Activated T-helper 1 cell treated with anti-CD3 and anti-CD28 coated beads, Interleukin-12 subunit alpha, Interleukin-12 subunit beta, Interleukin-2, Interleukin-4 antibody, amounts not matched to agents 30 ng/mL and 10 ng/mL and 1 ng/mL, durations not matched to agents 14 hours and 24 hours and 36 hours (primary cell): ENCODE measurements at places on chromosomes 12 and 14. TPM values are rescaled to one million over a fixed set of nuclear protein-coding genes. Genes with fewer than 3 reads are reported as not detected.

DNA sequence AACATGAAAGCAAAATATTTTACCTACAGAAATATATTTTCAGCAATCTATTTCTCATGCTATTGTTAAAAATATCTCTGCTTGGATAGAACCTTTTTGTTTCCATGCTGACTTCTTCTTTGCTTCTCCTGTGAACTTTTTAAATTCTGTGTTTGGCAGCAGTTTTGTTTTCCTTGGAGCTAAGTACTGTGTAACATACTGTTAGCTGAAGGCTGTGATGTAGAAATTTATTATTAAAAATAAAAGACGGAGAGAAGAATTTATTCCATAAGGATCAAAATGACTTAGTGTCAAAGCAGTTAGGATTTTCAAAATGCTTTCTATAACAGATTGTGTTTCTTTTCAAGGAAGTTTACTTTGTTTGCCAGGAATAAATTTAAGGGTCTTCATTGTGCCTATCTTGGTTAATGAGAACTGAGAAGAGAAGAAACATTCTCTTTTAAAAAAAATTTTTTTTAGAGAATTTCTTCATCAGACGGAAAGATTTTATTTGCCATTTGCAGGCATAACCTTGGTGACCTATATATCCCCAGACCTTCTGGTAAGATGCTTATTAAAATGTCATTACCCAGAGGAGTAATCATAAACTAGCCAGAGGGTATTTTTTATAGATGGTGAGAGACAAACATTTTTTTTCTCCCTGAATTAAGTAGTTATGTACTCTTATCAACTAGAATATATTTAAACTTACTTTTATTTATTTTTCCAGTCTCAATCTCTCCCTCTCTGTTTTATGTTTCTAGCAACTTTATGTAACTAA is 147.1 kb upstream of the SLCO1C1 start:
- H3K4me1 ChIP-seq = no peaks in the 10 kb centered on the region
- no peak overlapping the region for H3K27ac ChIP-seq
- no peak overlapping the region for H3K4me3 ChIP-seq
- no peaks in the 10 kb centered on the region for H3K36me3 ChIP-seq

DNA sequence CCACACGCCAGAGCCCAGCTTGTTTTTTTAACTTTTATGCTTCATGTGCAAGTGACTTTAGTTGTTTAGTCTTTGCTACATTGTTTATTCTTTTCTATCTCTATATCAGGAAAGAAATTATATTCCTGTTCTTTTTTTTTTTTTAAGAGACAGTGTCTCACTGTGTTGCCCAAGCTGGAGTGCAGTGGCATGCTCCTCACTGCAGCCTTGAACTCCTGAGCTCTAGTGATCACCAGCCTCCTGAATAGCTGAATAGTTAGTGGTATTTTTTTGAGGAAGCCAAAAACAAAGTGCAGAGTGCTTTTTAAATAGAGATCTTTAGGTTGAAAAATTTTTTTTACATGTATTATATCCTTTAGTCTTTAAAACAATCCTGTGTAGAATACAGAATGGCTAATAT is 58.2 kb downstream of the ETNK1 start:
- peaks cover 25% of the 10 kb centered on the region for H3K4me1 ChIP-seq
- H3K27ac ChIP-seq = no peak overlapping the region
- no peaks in the 10 kb centered on the region for H3K27me3 ChIP-seq
- peaks cover 35% of the 10 kb centered on the region for H3K36me3 ChIP-seq
- no peak for DNase-seq

- no peak for DNase-seq
- no peaks in the 10 kb centered on the region for H3K4me1 ChIP-seq
- H3K36me3 ChIP-seq = no peaks in the 10 kb centered on the region
- H3K27me3 ChIP-seq = no peaks in the 10 kb centered on the region
- no peak overlapping the region for H3K4me3 ChIP-seq
Observed at GRCh38 chr12:128077917-128078298, 189.1 kb upstream of the TMEM132C start.

NOP9 gene
- 49.3 and 52.6 TPM in 2 replicates for total RNA-seq

GRCh38 chr12:40215982-40216381 is 8.8 kb upstream of the LRRK2 start:
- no peak for DNase-seq
- H3K36me3 ChIP-seq = no peaks in the 10 kb centered on the region
- peaks cover 3% of the 10 kb centered on the region for H3K27me3 ChIP-seq
- no peak overlapping the region for H3K27ac ChIP-seq
- H3K4me1 ChIP-seq = no peaks in the 10 kb centered on the region

GRCh38 chr14:58138031-58138713 is 13.8 kb downstream of the ARMH4 start:
- H3K36me3 ChIP-seq = no peaks in the 10 kb centered on the region
- peaks cover 7% of the 10 kb centered on the region for H3K27me3 ChIP-seq
- H3K27ac ChIP-seq = no peak overlapping the region
- DNase-seq = no peak

DNA sequence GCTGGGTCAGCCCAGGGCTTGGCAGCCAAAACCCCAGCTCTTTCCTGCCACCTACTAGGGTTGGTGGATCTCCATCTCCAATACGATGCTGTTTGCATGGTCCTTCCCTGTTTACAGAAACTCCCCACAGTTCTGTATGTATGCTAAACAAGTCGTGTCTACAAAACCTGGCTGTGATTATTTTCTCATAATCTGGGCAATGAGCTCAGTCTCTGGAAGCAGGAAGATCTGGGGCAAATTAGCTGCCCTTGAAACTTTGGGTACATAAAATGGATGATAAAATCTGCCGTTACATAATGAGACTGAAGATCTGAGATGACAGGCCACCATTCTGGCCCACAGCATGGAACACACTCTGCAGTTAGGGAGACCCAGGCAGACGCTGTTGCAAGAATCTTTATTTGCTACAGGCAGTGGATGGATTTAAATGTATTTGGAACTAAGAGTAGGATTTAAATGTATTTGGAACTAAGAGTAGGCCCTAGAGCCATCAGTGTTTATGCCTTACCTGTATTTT is 31.7 kb downstream of the ACADS start:
- peaks cover 12% of the 10 kb centered on the region for H3K36me3 ChIP-seq
- no peak overlapping the region for H3K4me3 ChIP-seq
- no peaks in the 10 kb centered on the region for H3K27me3 ChIP-seq

DNA sequence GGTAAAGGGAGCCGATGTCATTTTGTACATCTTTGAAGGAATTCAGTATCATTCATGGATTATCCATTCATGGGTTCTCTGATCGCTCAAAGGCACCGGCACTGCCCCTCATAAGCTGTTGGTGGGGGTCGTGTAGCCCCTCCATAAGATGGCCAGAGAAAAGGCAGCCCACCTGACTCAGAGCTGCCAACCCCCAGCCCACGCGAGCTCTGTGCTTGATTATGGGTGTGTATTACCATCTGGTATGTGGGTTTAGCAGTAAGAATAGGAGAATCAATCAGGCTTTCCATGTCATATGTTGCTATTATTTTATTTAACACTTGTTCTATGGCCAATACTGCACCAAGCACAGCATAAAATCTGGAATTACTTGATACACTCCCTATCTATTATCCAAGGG is 32.1 kb upstream of the AMIGO2 start:
- no peak overlapping the region for H3K4me3 ChIP-seq
- no peak for DNase-seq

GRCh38 chr12:53176750-53177149 is 3.8 kb upstream of the ZNF740 start:
- peaks cover 29% of the 10 kb centered on the region for H3K4me1 ChIP-seq
- H3K36me3 ChIP-seq = peaks cover 5% of the 10 kb centered on the region
- no peak for DNase-seq

DNA sequence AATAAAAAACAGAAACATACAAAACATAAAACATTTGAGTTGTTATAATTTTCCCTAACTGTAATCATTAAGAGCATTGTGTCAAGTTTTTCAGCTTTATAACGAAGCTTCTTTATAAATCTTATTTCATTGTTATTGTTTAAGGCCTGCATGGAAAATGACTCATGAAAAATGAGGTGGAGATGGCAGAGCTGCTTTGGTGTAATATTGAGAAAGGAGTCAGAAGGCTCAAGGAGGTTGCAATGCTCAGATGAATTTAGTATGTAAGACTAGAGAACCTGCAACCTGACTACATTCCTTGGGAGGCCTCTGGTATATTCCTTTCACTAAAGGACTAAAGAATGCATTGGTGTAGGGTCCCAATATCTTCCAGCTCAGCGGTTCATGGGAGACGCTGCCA is 61.5 kb downstream of the TMEM30B start:
- peaks cover 22% of the 10 kb centered on the region for H3K27me3 ChIP-seq
- no peak overlapping the region for H3K27ac ChIP-seq
- H3K4me1 ChIP-seq = no peaks in the 10 kb centered on the region
- DNase-seq = no peak
- H3K36me3 ChIP-seq = no peaks in the 10 kb centered on the region

CEBPE gene
- not detected in 2 replicates for total RNA-seq

KCNC2 gene
- not detected in 2 replicates for total RNA-seq

GRCh38 chr14:64598404-64598803 is 48.6 kb downstream of the PPP1R36 start:
- DNase-seq = no peak
- H3K4me3 ChIP-seq = no peak overlapping the region
- H3K27me3 ChIP-seq = peaks cover 21% of the 10 kb centered on the region
- no peaks in the 10 kb centered on the region for H3K36me3 ChIP-seq
- no peaks in the 10 kb centered on the region for H3K4me1 ChIP-seq

OR4E2 gene
- total RNA-seq = not detected in 2 replicates

- peaks cover 4% of the 10 kb centered on the region for H3K36me3 ChIP-seq
- H3K4me1 ChIP-seq = peaks cover 12% of the 10 kb centered on the region
- no peak overlapping the region for H3K4me3 ChIP-seq
Observed at GRCh38 chr12:124633365-124634362, 66.3 kb upstream of the NCOR2 start.
